Left ventricle myocardium superior (tissue), 1 donor: ENCODE measurements at places on chromosomes 13 and 19. TPM values are rescaled to one million over a fixed set of nuclear protein-coding genes. Genes with fewer than 3 reads are reported as not detected.

The ZNF497 gene
- total RNA-seq, result 0.55 TPM

The R3HDM4 gene
- total RNA-seq, result 20.0 TPM

The ZNF814 gene
- 14.1 TPM for total RNA-seq

The FCGBP gene
- total RNA-seq, result 13.0 TPM

The SWSAP1 gene
- total RNA-seq, result 2.0 TPM

The STARD13 gene
- total RNA-seq, result 41.1 TPM

The CCDC194 gene
- total RNA-seq, result not detected

The NALCN gene
- 7.9 TPM for total RNA-seq

The PRR20D gene
- total RNA-seq, result not detected

The PGLYRP1 gene
- total RNA-seq, result 0.50 TPM
